ENCODE measurements at places on chromosomes 2 and 18. TPM values are rescaled to one million over a fixed set of nuclear protein-coding genes. Genes with fewer than 3 reads are reported as not detected.

Gene CCDC141
- not detected for total RNA-seq

Gene MAPK4
- not detected for total RNA-seq

Gene KCNS3
- total RNA-seq = 1.2 TPM

Gene IWS1
- 39.6 TPM for total RNA-seq

Gene C2orf78
- not detected for total RNA-seq

Gene DUSP11
- total RNA-seq = 28.8 TPM

Gene HOXD13
- total RNA-seq = not detected

Gene STARD6
- total RNA-seq = not detected

Gene B4GALT6
- 2.0 TPM for total RNA-seq

Measured in pericardium fibroblast (primary cell).